ENCODE measurements at places on chromosomes 12 and 14.

GRCh38 chr12:90112666-90113065, 404.0 kb upstream of the ATP2B1 start:
- no peak for DNase-seq

- DNase-seq: no peak
Observed at GRCh38 chr12:48925304-48926011, at the start of gene FKBP11. FKBP11 (minus strand) TSS chr12:48925492; CDS start chr12:48925428, 64 bp downstream.

GRCh38 chr14:72892103-72892878, 1.6 kb downstream of the DPF3 start:
- DNase-seq: peak; percentile 21

GRCh38 chr14:105026033-105026785, 5.3 kb upstream of the CDCA4 start:
- DNase-seq: no peak

- no peak for DNase-seq
Observed at GRCh38 chr12:49659753-49660152, 36.4 kb downstream of the PRPF40B start.

DNA sequence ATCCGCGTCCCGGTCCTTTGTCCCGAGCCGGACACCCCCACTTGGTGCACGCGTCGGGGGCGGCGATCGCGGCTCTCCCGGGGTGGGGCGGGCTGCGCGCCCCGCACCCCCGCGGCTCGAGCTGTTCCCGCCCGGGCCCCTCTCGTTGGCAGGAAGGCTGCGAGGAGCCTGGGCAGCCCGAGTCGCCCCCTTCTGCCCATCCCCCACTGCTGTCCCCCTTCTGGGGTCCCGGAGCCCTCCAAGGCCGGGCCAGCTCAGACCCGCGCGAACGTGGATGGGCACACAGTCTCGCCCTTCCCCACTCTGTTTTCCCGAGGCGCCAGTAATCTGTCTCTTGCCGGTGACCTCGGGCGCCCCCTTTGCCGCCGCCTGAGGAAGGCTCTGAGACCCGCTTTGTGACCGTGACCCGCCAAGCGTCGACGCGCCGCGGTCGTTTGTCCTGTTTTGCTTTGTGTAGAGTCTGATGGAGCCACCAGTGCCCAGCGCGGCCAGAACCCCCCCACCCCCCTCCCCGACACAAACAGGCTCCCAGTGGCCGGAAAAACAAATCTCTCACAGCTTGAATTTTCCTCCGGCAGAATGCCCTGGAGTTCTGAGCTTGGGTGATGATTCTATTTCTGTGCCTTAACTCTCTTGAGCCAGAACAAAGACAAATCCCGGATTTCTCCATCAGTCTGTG, 610 bp downstream of the C14orf132 start:
- DNase-seq: peak; percentile 28

GRCh38 chr14:30998100-30998706, 27.2 kb upstream of the AP4S1 start:
- no peak for DNase-seq

- no peak for DNase-seq
Observed at GRCh38 chr14:39876916-39877315, 444.7 kb upstream of the FBXO33 start.

- DNase-seq: peak; percentile 36
Observed at GRCh38 chr12:42213023-42213422, 25.0 kb downstream of the YAF2 start.

DNA sequence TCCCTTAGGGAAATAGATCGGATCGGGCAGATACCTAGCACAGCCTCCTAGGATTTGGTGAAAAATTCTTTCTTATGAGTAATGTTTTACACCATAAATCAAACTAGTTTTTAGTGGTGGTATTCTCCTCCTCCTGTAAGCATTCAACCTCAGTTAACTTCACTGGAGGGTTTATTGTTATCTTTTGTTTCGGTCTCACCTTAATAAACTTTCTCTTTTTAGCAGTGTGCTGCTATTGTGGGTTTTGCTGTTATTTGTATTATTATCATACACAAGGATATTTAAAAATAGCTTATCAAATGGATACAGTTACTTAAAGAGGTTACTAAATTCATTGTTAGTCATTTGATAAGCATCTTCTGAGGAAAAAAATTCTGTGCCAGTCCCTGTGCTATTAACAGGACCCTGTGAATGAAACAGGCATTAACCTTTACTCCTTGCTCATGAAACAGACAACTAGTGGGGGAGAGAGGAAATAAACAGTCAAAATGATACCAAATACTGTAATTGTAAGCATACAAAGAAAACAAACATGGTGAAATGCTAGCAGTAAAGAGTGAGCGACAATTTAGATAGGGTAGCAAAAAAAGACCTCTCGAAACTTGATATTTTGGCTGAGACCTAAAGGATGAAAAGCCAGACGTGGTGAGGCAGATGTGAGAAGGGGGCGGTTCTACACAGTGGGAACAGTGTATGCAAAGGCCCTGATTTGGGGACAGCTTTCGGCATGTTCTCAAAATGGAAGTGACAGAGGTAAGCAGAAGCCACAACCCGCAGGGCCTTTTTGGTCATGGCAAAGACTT, 178.7 kb upstream of the SOX5 start:
- DNase-seq: no peak

DNA sequence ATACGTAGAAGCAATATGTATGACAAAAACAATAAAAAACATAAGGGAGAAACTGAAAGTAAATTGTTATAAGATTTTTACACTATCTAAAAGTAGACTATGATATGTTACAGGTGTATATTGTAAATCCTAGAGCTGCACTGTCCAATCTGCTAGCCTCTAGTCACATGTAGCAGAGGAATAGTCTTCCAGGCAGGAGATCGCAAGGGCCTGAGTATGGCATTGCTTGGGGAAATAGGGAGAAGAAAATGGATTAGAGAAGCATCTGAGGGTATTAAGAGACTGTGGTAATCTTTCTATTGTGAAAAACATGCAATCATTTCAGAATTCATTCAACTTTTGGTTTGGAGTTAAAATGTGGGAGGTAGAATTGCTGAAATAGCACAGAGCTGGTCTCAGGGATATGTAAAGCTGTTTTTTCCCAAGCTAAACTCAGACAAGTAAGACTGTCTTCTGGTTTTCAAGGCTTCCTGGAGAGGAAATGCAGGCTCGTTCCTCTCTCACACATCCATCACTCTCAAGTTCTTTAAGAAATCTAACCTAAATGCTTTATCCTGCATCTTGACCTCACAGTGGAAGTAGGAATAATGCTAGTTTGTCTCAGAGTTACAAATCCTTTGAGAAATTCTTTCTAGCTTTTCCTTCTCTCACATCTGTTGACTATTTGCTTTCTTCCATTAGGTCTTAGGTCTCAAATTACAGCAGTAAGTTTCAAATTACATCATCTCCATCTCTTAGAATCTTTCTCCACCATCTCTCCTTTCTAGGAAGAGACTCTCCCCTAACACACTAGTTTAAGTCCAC, 7.6 kb upstream of the CCDC184 start:
- DNase-seq: peak; percentile 38

DNA sequence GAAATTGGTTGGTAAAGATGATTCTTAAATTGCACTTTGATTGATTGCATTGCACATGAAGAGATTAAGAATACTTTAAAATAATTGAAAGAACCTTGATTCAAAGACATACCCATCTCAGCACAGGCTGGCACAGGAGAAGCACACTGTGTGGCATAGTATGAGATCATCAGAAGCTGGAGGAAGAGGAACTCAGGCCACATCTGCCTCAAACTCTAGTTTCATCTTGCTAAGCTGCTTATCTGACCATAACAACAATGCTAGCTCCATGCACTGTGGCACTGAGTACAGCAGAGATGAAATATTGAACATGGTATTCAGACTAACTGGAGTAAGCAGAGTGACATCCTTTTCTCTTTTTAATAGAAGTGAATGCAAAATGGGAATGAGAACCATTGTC, 99.1 kb downstream of the TBC1D30 start:
- no peak for DNase-seq

DNA sequence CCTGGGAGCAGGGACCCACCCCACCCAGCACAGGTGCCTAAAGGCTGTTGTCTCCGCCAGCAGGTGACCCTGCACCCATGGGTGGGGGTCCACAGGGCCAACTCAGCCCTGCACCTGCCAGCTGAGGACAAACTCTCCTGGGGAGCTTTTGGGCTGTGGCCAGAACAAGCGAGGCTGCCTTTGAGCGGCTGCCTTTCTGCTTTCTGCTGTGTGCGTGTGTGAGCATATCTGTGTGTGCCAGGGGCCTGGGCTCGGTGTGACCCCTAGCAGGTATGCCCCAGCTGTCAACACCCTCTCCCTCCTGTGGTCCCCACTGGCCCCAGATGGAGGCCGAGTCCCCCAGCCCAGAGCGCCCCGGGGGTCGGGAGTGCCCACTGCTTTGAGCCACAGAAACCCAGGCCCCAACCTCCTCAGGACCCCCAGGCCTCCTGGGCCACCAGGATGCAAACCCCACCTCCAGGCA, 25.9 kb upstream of the GPR132 start:
- DNase-seq: no peak

GRCh38 chr14:83164016-83164415, 1630.4 kb upstream of the SEL1L start:
- DNase-seq: no peak

GRCh38 chr14:24605435-24606190, 3.9 kb downstream of the GZMH start:
- peak; percentile 1 for DNase-seq

DNA sequence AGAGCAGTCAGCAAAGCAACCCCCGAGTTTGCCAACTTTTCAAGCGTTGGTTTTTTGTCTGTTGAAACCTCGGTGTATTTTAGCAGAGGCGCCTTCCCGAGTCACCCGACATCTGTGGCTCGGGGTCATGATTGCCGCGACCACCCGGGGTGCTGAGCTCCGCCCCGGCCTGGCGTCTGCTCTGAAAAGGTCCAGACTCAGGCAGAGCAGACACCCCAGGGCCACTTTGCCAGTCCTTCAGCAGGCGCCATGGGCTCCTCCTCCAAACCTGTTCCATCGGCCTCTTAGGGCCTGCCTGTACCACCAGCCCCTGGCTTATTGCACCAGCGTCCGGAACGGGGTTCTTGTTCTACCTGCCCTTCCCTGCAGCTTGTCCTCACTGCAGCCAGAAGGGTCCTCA, 19.1 kb downstream of the ANKRD9 start:
- no peak for DNase-seq

GRCh38 chr12:69405566-69405865, 46.0 kb downstream of the YEATS4 start:
- no peak for DNase-seq

DNA sequence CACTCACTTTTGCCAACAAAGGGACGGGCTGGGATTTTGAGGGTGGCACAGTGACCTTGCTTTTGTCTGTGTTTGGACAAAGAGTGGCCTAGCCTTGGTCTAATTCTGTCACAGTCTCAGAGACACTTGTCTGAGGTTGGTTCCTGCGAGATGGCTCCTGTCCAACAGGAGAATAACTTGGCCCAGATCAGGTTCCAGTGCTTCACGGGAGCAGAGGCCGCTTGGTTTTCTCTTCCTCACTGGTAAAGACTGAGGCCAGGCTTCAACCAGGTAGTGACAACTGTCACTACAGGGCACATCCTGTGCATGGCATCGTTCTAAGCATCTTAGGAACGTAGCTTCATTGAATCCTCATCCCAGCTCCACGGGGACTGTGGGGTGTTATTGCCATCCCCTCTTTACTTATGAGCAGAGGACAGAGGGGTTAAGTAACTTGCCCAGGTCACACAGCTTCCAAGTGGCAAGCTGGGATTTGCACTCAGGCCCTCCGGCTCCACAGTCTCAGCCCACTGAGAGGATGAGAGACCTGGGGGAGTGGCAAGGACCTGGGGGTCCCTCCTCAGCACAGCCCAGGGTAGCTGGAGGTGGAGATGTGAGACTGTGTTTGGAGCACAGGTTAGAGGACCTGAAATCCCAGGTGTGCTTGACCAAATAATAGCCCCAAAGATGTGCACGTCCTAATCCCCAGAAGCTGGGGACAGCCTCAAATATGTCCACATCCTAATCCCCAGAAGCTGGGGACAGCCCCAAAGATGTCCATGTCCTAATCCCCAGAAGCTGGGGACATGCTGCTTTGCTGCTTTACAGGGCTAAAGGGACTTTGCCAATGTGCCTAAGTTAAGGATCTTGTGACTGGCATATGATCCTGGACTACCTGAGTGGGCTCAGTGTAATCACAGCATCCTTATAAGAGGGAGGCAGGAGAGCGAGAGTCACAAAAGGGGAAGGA, 179.2 kb upstream of the RTL1 start:
- no peak for DNase-seq

- DNase-seq: no peak
Observed at GRCh38 chr14:64186231-64187129, 107.7 kb downstream of the ESR2 start.

GRCh38 chr14:39755269-39755878, 323.1 kb upstream of the FBXO33 start:
- no peak for DNase-seq

DNA sequence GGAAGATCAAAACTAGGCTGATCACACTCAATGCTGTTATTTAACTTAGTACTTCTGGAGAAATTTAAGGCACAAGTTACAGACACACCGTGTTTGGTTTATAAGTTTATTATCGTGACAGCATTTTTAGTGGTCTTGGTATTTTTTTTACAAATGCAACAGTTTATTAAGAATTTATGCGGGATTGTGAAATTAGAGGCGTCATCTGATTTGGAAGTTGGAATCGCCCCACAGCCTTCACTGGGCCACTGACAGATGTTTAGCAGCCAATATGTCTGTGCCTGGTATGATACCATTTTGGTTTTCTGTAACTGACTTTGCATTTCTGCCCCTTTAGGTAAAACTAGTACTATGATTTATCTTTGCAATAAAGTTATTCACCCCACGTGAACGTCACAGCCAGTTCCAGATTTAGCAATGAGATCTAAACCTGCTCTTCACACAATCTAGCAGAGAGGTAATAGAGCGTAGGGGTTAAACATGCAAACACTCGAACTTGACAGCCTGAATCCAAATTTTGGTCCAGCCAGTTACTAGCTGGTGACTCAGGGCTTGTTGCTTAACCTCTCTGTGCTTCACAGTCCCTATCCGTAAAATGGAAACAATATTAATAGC, 73.2 kb upstream of the SSTR1 start:
- no peak for DNase-seq

GRCh38 chr14:54347044-54347443, 49.8 kb upstream of the CDKN3 start:
- no peak for DNase-seq

GRCh38 chr12:127655691-127656090, 611.3 kb upstream of the TMEM132C start:
- no peak for DNase-seq

DNA sequence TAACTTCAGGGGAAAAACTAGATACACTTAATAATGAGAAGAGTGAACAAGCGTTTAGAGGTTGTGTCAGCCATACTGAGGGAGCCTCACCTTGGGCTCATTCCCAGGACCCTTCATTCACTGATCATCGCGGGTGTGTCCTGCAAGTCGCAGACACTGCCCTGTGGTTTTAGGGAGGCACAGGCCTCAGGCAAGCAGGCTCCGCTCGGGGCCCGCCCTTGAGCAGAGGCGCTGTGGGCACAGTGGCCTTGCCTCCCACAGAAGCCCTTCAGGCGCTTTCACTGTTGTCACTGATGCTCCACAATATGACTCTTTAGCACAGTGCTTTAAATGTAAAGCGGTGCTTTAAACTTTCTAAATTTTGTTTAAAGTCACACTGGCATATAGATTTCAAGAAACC, 67.4 kb downstream of the DDX51 start:
- DNase-seq: no peak

Data from NCI-H510A treated with DMSO at 0.1 percent for 48 hours (cell line).